ENCODE measurements at places on chromosomes 11 and 22.

- no peak for DNase-seq
Observed at GRCh38 chr11:114243461-114244372, 52.5 kb upstream of the NNMT start.

GRCh38 chr11:1566381-1567051 lies 5.6 kb downstream of the DUSP8 start:
- DNase-seq: no peak

GRCh38 chr11:36602135-36602534 lies 4.1 kb upstream of the RAG2 start:
- DNase-seq: no peak

- DNase-seq: no peak
Observed at GRCh38 chr22:28180804-28181731, 262.0 kb upstream of the PITPNB start.

- no peak for DNase-seq
Observed at GRCh38 chr11:78977009-78977408, 402.3 kb upstream of the NARS2 start.

GRCh38 chr11:10349806-10350205 lies 44.9 kb downstream of the ADM start:
- DNase-seq: no peak

DNA sequence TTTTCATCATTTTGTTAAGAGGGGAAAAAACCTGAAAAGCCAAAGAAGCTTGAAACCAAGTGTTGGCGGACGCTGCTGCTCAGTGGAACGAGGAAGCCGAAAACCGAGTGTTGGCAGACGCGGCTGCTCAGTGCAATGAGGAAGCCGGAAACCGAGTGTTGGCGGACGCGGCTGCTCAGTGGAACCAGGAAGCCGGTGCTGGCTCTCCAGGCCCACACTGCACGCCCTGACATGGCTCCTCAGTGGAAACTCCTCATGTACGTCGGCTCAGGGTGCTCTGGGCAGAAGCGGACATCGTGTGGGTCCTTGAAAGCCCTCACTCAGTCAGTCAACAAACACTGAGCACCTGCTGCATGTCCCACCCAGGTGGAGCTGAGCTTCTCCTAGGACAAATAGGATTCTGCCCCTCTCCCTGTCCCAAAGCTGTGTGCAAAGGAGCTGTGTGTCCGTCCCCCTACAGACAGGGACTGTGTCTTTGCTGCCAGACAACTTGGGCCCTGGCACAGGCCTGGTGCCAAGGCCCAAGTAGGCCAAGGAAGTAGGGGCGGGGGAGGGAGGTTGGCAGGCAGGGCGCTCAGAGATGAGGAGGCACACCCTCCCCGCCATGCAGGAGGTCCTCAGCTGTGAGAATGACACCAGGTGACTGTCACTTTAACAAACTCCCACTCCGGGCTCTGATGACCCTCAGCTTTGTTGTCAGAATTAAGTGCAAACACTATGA lies 37.3 kb downstream of the PHF21B start:
- DNase-seq: no peak

DNA sequence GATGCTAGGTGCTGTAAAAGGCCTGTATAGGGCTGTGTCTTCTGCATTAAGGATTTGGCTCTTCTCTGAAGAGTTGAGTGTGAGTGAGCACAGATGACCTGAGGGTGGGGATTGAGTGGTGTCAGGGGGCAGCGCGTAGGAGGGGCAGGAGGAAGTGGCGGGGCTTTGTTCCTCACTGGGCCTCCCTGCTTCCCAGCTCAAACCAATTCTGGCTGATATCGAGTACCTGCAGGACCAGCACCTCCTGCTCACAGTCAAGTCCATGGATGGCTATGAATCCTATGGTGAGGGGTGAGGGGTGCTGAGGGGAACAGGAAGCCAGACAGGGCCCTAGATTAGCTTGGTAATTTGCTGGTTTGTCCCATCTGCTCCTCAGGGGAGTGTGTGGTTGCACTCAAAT lies 9.1 kb downstream of the PHOX2A start:
- no peak for DNase-seq

- DNase-seq: no peak
Observed at GRCh38 chr11:130629039-130629438, 180.6 kb downstream of the ADAMTS15 start.

- DNase-seq: peak; percentile 37
Observed at GRCh38 chr22:37848587-37849088, 581 bp upstream of the EIF3L start.

- DNase-seq: peak; percentile 77
Observed at GRCh38 chr11:66639066-66639813, 737 bp downstream of the RBM4 start.

GRCh38 chr11:13008625-13009475 lies at the start of gene RASSF10:
Gene RASSF10, plus strand, starts transcription at chr11:13009316. Its CDS starts 261 bp downstream, at chr11:13009577.
- no peak for DNase-seq

GRCh38 chr11:68342459-68343158 lies 30.2 kb downstream of the LRP5 start:
- DNase-seq: no peak

GRCh38 chr22:23077627-23078461 lies 7.5 kb downstream of the GNAZ start:
- no peak for DNase-seq

DNA sequence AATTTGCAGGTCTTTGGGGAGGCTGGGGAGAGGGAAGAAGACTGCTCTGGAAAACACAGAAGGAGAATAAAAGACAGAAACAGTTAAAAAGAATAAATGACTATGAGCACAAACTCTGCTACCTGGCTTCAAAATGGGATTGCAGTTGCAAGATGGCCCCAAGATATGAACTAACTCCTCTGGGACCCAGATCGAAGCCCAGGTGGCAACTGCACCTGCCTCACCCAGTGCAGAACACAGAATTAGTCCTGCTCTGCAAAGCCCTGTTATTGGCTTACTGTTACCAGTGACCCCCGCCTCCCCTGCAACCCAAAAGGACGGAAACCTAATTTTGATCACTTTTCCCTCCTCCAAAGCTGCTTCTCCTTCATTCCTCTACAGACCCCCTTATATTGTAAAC lies 35.9 kb upstream of the POU2AF1 start:
- no peak for DNase-seq

GRCh38 chr11:67505605-67506396 lies 638 bp upstream of the PITPNM1 start:
- peak; percentile 79 for DNase-seq

DNA sequence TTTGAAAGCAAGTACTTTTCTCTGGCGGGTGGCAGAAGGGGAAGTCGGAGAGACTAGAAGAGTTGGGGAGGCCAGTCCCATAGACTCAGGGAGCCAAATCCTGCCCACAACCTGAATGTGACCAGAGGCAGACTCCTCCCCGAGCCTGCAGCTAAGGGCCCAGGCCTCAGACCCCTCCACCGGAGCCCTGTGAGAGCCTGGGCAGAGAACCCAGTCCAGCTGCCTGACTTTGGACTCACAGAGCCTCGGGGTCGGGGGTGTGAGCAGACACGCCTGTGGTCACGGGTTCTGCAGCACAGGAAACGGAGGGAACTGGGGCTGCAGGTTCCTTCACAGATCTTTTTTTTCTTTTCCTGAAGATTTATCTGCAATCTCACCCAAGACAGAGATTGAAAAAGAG lies 312.3 kb downstream of the CTTN start:
- no peak for DNase-seq

DNA sequence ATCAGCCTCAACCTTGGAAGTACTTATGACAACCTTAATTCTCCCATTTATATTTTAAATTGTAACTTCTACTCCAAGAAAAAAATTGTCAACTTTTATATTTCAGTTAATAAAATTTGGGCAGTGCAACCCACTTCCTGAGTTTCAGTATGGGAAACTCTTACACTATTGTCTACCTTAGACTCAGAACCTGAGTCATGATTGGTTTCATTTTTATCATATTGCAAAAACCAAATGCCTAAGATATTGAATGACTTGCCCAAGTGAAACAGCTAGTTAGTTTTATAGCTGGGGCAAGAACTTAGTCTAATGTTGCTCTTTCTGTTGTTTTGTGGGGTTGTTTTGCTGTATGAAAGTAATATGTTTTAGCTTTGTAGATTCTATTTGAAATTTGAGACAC lies 334.0 kb upstream of the ARHGAP42 start:
- DNase-seq: no peak

DNA sequence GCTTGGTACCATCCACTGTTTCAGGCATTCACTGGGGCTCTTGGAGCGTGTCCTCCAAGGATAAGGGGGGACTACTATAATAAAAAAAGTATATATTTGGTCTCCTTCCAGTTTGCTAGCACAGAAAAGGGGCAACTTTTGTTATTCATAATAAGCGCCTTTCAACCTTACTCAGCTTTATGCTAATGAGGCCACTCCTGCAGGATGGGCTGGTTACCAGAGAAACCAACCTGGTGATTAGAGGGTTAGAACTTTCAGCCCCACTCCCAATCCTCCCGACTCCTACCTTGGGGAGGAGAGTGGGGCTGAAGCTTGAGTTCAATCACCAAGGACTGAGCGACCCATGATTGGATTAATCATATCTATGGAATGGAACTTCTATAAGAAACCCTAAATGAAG lies 31.8 kb downstream of the PPFIBP2 start:
- DNase-seq: no peak

- no peak for DNase-seq
Observed at GRCh38 chr22:23220485-23221350, 40.4 kb downstream of the BCR start.

DNA sequence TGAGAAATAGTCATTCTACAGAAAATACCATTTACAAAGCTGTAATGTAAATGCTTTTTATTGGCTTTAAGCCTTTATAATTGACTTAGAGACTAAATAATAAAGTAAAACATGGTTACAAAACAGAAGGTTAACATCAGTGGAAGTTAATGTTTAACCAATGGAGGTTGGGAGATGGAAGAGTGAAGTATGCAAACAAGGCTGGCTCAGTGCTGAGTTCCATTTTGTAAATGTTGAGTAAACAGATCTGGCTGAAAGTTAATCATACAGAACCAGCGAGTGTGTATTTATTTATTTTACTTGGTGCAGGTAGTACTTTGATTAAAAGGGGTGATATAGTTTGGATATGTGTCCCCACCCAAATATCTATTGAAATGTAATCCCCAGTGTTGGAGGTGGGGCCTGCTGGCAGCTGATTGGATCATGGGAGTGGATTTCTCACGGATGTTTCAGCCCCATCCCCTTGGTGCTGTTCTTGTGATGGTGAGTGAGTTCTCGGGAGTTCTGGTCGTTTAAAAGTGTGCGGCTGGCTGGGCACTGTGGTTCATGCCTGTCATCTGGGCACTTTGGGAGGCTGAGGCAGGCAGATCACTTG lies 827.4 kb downstream of the OPCML start:
- no peak for DNase-seq

DNA sequence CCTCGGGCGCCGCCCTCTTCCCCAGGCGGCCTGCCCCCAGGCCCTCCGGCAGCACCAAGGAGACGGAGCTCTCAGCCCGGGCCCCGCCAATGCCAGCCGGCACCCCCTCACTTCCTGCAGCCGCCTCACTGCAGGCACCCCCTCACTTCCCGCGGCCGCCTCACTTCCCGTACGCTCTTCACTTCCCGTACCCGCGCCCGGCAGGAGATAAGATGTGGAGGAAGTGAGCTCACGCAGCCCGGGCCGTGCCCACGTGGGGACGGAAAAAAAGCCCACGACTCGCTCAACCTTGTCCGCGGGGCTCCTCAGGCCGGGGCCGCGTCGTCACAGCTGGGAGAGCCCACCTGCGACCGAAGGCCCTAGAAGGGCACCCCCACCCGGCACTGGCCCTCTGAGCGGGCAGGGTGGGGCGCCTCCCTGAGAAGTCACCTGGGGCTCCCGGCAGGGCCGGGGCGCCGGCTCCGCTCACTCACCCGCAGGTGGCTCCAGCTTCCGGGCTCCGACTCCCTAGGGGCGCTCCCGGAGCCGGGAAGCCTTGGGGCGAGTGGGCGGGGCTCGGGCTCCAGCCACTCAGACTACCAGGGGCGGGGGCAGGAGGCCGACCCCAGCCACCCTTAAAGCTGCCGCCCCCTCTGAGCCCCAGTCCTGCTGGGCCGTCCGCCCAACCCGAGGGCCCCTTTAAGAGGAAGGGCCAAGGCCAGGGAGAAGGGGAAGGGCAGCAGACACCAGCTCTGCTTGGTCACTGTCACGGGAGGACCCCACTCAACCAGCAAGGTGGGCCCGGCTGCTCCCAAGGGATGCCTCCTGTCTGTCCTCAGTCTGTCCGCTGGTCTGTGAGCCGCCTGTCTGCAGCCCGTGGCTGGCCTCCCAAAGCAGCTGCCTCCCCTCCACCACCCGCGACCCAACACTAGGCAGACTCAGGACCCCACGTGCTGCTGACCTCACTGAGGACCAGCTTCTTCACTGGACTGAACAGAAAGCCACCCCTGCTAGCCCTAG lies 31.4 kb downstream of the PISD start:
- peak; percentile 85 for DNase-seq

DNA sequence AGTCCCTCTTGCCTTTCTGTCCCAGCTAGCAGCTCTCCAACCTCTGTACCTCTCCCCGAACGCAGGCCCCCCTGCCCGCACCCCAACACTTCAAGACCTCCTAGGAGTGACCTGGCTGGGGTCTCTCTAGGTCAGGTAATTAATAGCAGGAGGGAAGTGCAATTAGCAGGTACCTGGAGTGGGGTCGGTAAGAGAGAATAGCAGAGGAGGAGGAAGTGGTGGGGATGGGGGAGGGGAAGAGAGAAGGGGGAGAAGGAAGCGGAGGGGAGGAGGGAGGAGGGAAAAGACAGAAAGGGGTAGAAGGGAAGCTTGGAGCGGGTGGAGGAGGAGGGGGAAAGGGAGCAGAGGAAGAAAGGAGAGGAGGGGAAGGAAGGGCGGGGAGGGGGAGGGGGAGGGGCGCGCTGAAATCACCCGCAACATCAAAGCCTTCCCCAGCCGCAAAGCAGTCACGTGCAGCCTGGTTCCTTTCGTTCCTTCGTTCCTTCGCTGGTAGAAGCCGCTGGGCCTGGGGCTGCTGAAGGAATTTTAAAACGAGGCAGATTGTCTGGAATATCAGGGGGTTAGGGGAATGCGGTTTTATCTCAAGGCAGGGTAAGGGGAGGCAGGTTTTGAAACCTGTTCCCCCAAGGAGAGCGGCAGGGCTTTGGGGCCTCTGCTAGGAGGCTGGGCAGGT lies 29.3 kb upstream of the TCF20 start:
- peak; percentile 83 for DNase-seq

- no peak for DNase-seq
Observed at GRCh38 chr22:41687901-41688364, 734 bp downstream of the SNU13 start.
